ENCODE measurements at places on chromosomes 12 and 14.

GRCh38 chr12:108320507-108321293 is 18.4 kb downstream of the CMKLR1 start:
- no peak for DNase-seq

GRCh38 chr14:90521084-90521929 is 124.5 kb downstream of the CALM1 start:
- DNase-seq: no peak

DNA sequence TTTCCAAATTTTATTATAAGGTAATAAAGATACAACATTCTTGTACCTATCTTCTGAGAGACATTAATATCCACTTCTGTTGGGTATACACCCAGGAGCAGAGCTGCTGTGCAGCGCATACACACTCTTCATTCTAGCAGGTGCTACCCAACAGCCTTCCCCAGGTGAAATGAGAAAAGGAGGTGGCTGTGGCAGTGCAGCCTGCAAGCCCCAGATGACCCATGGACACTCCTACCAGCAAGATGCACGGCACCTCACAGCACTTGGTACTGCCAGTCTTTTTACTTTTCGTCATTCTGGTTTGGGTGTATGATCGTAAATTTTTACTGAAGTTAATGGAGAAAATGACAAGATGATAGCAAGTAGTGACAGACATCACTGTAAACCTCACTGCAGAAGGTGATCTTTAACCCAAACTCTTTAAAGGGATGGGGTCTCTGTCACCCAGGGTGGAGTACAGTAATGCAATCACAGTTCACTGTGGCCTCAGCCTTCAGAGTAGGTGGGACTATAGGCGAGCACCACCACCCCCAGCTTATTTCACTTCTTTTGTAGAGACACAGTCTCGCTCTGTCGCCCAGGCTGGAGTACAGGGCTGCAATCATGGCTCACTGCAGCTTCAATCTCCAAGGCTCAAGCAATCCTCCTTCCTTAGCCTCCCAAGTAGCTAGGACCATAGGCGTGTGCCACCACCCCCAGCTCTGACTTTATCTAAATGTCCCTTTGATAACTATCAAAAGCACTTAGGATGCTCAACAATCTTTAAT is 26.5 kb downstream of the VPS37B start:
- no peak for DNase-seq

GRCh38 chr12:131902332-131903241 is 8.2 kb downstream of the ULK1 start:
- peak; percentile 24 for DNase-seq

GRCh38 chr12:113098441-113099028 is 37.0 kb downstream of the RASAL1 start:
- peak; percentile 84 for DNase-seq

DNA sequence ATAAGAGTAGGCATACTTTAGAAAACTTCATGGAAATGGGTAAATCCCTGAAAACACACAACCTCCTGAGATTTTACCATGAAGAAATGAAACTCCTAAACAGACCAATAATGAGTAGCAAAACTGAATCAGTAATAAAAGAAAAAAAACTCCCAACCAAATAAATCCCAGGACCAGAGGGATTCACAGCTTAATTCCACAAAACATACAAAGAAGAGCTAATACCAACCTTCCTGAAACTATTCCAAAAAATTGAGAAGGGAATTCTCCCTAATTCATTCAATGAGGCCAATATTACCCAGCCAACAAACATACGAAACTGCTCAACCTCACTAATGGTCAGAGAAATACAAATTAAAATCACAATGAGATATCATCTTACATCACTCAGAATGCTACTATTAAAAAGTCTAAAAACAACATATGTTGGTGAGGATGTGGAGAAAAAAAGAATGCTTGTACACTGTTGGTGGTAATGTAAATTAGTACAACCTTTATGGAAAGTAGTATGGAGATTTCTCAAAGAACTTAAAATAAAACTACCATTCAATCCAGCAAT is 97.3 kb upstream of the ST8SIA1 start:
- DNase-seq: no peak

Measured in left ventricle myocardium superior (tissue), 1 donor.